HS-5 (cell line): ENCODE measurements at places on chromosomes 3 and 15.

DNA sequence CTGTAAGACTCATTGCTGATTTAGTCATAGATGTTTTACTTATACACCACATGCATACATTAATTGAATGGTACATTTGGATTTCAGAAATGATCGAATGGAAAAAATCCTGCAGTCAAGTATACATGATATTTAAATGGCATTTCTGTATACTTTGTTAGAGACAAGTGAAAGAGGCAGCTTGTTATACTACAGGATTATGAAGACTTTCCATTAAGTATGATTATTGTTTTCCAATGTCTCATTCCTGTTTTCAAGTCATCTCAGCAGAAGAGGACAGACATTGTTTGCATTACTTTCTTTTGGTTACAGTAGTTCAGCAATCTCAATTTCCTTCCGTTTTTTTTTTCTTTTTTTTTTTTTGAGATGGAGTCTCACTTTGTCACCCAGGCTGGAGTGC is 36.6 kb upstream of the DPPA4 start:
- DNase-seq = no peak

DNA sequence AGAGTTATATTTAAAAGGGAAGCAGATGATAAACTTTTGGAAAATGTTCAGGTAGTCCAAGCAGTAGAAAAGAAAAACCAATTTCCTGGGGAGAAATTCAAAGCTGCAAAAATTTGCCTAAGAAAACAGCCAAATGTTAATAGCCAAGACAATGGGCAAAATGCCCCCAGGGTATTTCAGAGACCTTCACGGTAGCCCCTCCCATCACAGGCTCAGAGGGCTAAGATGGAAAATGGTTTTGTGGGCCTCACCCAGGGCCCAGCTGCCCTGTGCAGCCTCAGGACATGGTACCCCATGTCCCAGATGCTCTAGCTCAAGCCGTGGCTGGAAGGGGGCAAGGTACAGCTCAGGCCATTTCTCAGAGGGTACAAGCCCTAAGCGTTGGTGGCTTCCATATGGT is 391.0 kb downstream of the ZIC4 start:
- no peak for DNase-seq

DNA sequence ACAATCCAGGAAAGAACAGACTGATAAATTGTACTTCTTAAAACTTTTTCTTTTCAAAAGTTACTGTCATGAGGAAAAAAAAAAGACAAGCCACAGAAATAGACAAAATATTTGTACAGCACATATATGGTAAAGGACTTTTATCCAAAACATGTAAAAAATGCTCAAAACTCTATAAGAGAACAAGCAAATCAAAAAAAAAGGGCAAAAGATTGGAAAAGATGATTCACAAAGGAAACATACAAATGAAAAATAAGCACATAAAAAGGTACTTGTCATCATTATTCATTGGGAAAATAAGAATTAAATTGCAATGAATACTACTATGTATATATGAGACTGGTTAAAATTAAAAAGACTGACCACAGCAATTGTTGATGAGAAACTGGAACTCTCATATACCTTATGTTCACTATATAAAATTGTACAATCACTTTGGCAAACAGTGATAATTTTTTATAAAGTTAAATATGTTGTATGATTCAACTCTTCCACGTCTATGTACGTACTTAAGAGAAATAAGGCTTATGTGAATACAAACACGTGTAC is 39.7 kb downstream of the DIPK2A start:
- DNase-seq = no peak

DNA sequence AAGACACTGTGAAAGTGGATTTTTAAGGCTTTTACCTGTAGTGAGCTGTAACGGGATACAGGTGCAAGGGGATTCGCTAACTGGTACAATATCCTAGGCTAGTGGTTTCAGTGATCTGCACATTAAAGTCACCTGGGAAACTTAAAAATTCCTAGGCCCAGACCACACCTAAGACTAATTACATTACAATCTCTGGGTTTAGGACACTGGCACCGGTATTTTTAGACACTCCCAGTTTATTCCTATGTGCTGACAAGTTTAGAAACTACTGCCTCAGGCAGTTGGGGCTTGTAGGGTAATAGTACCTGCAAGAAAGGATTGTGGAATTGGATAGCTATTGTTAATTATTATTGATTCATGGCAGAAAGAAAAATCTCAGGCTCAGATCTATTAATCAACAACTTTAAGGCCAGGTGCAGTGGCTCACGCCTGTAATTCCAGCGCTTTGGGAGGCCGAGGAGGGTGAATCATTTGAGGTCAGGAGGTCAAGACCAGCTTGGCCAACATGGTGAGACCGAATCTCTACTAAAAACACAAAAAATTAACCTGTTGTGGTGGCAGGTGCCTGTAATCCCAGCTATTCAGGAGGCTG is 50.4 kb upstream of the CASR start:
- DNase-seq = no peak

- peak; percentile 30 for DNase-seq
These were observed 61.2 kb downstream of the THBS1 start for GRCh38 chr15:39642011-39642640.

GRCh38 chr15:23566651-23567050 is 1.2 kb downstream of the MKRN3 start:
- no peak for DNase-seq

- no peak for DNase-seq
These were observed 8.3 kb downstream of the IQSEC1 start for GRCh38 chr3:13064964-13065363.
